ENCODE measurements at places on chromosomes 4 and X.
A peak's percentile ranks its signal among the peaks of the same experiment; 100 is the strongest.

DNA sequence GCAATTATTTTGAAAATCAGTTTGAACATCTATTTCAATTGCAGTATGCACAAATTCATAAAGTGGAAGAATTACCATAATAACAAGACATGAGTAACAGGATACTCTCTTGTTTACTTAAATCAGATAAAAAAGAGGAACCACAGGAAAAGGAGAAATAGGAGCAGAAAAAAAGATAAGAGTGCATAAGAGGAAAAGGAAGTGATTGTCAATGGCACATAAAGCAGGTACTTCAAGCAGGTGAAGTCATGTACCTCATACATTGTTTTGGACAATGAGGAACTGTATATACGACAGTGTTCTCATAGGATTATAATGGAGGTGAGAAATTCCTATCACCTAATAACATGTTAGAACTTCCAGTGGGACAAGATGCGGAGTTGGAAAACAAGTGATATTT, 334.5 kb upstream of the PCDH7 start:
- DNase-seq = no peak

- DNase-seq = no peak
These were observed 736.3 kb upstream of the PCDH7 start for GRCh38 chr4:29983890-29984289.

DNA sequence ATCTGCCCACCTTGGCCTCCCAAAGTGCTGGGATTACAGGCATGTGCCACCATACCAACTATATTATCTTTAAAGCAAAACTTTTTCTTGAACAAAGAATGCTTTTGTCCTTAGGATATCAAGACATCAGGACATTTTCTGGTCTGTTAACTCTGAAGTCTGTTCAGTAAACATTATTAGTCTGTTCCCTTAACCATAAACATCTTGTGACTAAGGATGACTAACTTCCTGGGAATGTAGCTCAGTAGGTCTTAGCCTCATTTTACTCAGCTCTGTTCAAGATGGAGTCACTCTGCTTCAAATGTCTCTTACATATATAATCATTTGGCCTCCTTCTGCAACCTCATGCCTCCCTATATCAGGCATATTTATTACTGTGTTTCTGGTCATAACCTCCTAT, 122.9 kb downstream of the UBE2NL start:
- DNase-seq = no peak

DNA sequence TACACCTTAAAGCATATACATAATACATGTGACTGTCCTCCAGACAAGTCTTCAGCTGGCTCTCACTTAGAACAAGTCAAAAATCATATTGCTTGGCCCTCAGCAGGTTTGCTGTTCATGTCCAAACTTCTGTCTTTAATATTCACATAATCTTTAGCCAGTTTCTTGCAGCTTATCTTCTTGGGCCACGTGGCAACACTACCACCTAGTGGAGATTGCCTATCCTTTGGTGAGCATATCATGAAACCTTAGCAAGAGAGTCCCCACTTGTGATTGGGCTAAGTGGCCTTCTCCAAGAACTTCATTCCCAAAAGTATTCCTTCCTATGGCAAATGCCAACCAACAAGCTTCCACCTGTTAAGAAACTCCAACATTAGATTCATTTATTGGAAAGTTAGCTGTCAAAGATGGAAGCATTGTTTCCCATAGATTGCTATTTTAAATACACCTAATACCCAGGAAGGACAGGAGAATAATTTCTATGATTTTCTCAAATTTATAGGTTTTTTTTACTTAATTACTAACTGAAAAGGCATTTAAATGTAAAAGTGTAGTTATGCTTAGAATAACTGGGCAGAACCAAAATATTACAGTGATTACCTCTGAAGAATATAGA, 231.9 kb upstream of the INTU start:
- peak; percentile 78 for DNase-seq

DNA sequence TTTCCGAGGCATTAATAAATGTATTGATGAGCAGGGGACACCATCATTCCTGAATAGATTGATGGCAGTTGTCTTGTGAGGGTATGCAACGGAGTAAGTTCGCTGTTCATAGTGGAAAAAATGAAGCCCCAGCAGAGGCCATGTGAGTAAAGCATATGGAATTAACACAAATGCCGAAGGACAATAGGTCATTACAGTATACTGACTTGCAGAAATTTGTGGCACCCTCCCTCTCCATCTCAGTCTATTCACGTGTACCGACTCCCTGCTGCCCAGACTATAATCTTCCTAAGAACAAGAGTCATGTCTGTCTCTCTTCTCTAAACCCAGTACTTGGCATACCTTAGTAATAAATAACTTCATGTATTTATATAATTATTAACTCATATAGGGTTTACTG, 47.1 kb upstream of the PCDH10 start:
- no peak for DNase-seq

GRCh38 chr4:40789031-40789430, 39.3 kb downstream of the NSUN7 start:
- DNase-seq = peak; percentile 2

GRCh38 chr4:153785910-153786721, 2.8 kb downstream of the SFRP2 start:
- peak; percentile 64 for DNase-seq

GRCh38 chrX:129679901-129680300, 25.1 kb upstream of the APLN start:
- no peak for DNase-seq
